Stimulated activated CD4-positive, alpha-beta T cell treated with anti-CD3 and anti-CD28 coated beads, Interleukin-1b, Interleukin-23, amount 100 ng/mL, for 1 hour (primary cell): ENCODE measurements at places on chromosomes 3 and 15.

- DNase-seq: no peak
Measured at GRCh38 chr3:117880638-117881037, 1154.0 kb downstream of the IGSF11 start.

GRCh38 chr15:64813075-64813474 lies 12.4 kb downstream of the PIF1 start:
- DNase-seq: no peak

- no peak for DNase-seq
Measured at GRCh38 chr15:42921342-42921731, 759 bp upstream of the TTBK2 start.

DNA sequence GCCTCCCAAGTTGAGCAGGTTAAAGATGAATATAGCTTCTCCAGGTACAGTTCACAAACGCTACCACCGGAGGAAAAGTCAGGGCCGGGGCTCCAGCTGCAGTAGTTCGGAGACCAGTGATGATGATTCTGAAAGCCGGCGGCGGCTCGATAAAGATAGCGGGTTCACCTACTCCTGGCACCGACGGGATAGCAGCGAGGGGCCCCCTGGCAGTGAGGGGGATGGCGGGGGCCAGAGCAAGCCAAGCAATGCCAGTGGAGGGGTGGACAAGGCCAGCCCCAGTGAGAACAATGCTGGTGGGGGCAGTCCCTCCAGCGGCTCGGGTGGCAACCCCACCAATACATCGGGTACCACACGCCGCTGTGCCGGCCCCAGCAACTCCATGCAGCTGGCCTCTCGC lies 61.4 kb downstream of the SNRK start:
- DNase-seq: no peak

DNA sequence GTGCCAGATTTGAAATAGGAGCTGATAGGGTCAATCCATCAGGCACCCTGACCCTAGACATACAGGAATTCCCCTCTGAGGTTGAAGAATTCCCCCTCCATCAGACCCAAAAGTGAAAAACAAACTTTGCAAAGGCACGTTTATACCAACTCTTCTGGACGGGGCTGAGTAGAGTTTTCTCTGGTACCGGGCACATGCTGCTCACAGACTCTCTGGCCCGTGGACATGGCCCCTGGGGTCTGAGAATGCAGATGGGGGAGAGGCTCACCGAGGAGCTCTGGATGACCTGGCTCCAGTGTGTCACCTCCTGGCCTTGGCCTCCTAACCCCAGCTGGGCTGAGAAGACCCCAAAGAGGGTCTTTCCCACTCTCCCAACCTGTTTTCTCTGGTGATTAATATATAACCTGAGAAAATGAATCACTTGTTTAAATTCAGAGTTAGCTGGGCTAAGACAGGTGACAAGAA lies 11.2 kb upstream of the LIPC start:
- no peak for DNase-seq

DNA sequence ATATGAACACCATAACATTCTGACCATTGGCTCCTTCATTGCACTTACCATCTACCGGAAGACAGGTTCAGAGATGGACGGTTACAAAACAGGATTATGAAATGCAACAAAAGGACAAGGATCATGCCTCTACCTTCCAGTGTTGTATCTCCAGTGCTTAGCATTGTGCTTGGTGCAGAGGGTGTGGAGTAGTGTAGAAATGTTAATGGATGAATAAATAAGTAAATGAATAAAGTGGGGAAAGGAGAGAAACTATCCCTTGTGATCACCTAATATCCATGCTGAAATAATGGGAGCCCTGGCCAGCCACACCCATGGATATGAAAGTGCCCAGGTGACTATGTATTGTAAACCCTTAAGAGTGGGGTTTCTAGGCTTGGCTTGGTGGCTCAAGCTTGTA lies 344.8 kb upstream of the LMCD1 start:
- no peak for DNase-seq

- no peak for DNase-seq
Measured at GRCh38 chr15:36605604-36606263, 26.3 kb downstream of the CDIN1 start.

DNA sequence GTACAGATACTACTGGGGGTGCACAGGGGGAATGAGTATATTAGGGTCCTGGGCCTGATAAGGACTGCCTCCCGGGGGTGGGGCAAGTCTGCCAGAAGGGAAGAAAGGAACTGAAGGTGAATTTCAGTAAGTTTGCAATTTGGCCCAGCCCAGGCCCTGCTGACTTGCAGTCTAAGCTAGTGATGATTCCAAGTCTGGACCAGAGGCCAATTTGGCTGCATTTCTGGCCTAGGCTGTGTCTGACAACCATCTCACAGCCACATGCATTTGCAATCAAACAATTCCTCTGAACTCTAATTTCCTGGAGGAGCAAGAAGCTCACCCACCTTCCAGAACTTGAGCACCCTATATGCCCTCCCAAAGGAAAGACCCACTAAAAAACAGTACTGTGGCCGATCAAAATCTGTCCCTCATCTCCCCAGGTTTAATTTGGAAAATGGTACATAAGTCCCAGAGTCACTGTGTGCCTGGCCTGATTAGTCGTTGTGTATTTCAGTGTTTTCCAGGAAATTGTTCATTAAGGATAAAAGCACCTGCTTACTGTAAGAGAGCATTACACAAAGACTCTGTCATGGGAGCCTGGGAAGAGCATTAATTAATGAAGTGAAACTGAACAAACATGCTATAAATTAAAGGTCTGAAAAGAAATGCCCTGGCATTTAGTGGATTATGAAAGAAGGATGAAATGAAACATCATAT lies 114.5 kb downstream of the MEGF11 start:
- no peak for DNase-seq

- DNase-seq: no peak
Measured at GRCh38 chr15:27017168-27017809, 46.3 kb downstream of the GABRG3 start.

DNA sequence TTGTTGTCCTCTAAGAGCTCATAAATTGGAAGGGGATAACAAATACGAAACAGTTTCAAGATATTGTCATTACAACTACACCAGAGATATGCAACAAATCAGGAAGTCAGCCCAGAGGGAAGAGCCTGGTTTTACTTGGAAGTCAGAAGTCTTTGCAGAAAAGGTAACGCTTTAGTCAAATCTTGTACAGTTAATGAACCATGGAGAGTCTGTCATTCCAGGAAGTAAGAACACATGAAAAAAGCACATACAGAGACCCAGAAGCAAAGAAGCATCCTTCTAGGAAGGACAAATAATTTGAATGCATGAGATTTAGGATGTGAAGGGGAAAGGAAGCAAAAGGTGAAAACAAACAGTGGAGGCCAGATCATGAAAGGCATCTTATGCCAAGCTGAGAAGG lies 19.6 kb downstream of the DYNC1LI1 start:
- DNase-seq: no peak

GRCh38 chr3:40620151-40620550 lies 95.4 kb downstream of the ZNF621 start:
- no peak for DNase-seq

GRCh38 chr3:32292085-32292796 lies 53.8 kb downstream of the CMTM8 start:
- DNase-seq: no peak

DNA sequence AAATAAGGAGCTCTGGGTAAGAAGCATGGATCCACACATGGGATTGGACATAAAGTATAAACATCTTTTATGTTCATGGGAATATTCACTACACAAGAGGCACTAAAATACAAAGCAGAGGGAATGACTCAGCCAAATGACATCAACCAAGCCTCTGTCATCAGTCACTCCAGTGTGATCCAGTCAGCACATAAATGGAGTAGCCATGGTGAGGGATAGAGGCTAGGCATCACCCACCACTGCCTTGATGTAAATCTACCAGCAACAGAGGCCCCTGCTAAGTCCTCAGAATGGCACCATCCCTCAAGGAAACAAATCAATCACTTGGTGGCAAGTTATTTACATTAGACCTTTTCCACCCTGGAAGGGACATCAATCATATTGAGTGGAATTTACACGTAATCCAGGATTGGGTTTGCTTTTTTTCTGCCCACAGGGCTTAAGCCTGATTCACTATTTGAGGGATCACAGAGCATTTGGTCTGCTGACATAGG lies 27.2 kb downstream of the VEPH1 start:
- no peak for DNase-seq

DNA sequence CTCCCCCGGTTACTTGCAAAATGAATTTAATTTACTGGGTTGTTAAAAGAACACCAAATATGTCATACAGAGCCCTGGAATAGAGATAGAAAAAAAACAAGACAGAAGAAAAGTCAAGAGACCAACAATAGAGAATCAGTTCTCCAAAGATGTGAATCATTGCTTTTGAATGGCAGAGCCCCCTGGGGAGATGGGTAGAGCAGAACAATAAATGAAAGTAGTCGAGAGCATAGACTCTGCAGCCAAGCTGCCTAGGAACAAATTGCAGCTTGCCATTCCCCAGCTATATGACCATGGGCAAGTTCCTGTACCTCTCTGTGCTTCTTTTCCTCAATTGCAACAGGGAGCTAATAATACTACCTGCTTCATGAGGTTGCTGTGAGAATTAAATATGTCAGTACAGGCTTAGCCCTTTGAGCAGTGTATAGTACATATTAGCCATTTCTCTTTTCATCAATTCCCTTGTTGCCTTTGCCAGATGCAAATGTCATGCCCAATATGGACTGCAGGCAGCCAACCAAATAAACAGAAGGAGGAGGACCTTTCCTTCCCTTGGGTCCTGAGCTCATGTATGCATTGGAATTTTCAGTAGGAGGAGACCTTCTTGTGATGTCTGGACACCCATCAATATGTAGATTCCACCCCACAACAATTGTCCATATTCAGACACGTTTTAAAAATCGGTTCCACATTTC lies 25.0 kb upstream of the BFSP2 start:
- DNase-seq: no peak

GRCh38 chr15:66917904-66918448 lies 147.4 kb upstream of the SMAD3 start:
- DNase-seq: no peak

DNA sequence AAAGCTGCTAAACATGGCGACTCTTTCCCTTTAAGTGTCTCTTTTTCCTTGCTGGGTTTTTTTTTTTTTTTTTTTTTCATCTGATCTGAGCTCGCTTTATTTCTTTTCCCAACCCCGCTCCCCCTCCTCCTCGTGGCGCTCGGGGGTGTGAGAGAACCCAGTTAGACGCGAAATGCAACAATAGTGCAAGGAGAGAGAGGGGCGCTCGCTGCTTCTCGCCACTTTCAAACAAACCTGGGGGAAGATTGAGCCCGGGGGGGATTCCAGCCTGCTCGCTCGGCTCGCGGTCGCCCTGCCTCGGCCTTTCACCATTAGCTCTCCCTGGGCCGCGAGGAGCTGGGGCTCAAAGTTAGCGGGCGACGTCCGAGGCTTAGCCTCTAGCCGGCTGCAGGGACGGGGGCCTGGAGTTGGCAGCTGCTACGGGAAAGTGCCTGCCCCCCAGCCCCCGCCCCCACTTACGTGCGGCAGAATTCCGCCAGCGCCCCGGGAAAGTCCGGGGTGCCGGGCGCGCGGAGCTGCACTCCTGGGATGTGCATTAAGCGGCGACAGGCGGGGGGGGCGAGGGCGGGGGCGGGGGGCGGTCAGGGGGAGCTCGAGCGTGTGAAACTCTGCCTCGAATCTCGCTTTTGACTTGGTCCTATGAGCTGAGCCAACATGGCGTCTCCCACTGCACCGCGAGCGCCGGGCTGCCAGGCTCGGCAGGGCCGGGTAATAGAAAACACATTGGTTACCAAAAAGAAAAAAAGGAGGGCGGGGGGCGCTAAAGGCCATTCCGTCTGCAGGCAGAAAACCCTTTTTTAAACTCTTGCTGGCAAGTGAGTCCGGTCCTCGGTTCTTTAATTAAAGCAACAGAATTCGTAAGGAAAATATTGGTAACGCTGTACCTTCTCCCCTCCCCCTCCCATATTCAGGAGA lies 10.4 kb downstream of the NR2F2 start:
- DNase-seq: no peak

DNA sequence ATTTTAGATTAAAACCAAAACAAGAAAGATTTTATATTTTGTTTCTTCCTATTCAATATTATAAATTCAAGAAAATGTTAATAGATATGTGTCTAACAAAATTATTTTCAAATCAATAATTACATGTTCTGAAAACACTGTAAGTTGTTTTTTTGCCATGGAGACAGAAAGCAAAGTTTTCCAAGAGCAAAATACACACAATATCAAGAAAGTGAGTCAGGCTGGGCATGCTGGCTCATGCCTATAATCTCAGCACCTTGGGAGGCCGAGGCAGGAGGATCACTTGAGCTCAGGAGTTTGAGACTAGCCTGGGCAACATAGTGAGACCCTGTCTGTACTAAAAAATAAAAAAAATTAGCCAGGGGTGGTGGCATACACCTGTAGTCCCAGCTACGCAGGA lies 71.7 kb downstream of the TTC23 start:
- DNase-seq: no peak

DNA sequence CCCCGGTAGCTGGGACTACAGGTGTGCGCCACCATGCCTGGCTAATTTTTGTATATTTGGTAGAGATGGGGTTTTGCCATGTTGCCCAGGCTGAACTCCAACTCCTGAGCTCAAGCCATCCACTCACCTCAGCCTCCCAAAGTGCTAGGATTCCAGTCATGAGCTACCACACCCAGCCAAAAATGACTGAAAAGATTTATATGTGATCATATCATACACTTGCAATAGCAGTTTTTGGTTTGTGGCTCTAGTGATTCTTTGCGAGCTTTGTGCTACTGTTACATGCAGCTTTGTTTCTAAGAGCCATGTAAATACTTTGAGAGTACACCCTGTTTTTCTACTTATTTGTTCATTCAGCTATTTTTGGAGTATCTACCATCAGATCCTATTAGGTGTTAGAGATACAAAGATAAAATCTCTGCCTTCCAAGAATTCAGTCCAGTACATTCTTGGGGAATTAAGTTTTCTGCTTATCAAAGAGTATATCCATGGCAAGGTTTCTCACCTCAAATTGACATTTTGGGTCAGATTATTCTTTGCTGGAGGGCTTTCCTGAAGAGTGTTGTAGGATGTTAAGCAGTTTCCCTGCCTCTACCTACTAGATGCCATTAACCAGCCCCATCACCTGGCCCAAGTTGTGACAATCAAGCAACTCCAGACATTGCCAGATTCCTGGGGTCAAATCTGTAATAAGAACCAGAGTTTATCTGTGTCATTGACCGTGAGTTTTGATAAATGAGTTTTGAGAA lies 15.0 kb downstream of the SNAP23 start:
- DNase-seq: no peak

DNA sequence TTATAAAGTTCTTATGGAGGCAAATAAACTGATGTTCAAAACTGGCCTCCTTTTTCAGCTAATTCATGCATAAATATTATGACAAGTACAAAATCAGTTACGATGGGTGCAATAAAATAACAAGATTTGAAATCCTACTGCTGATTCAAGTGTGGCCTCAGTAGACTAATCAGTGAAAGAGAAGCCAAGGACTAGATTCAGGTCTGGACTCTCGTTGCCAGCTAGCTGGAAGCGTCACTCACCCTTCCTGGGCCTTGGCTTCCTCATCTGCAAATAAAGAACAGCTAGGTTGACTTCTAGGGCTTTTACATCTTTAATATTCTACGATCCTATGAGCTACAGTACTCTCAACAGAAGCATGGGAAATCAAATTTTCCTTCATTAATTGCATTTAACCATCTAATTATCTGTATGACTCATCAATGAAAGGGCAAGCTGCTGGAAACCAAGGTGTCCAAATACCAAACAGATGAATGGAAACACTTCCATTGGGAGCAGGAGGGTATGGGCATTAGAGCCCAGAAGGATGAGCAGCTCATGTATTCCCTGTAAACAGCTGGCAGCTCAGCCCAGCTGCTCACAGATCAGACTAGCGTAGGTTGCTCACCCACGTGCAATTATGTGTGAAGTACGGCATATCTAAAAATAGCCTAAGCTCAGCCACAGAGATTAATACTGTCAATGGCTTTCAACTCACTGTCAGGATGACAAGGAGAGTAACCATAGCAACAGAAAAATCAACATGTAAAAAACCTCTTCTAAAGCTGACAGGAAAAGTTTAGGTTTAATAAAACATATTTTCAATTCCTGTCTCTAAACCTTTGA lies 294.8 kb downstream of the PLCL2 start:
- DNase-seq: no peak
